Osteoblast (primary cell): ENCODE measurements at places on chromosomes 2 and 18. TPM values are rescaled to one million over a fixed set of nuclear protein-coding genes. Genes with fewer than 3 reads are reported as not detected.

The REG3G gene
- total RNA-seq: not detected in 2 replicates

DNA sequence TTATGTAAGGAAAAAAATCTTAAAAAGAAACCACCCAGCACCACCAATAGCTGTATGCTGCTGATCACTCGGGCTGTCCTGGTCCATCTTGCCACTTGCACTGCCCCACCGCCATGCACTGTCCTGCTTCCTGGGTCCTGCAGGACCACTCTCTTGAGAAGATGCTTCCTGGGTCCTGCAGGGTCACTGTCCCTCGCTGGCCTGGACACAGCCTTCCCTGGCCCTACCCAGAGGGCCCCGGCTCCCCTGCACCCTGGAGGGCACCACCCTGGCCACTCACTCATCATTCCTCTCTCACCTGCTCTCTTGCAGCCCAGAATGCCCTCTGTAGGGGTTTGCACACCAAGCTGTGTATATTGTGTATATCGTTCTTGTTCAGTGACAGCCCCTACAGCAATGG lies 2.4 kb upstream of the OTOS start:
- peak; percentile 78 for DNase-seq

The COX5B gene
- 214 and 243 TPM in 2 replicates for total RNA-seq

The FKBP1B gene
- 2.7 and 3.3 TPM in 2 replicates for total RNA-seq

The CD207 gene
- not detected in 2 replicates for total RNA-seq

GRCh38 chr2:184463102-184463865 lies 135.0 kb upstream of the ZNF804A start:
- DNase-seq: no peak

DNA sequence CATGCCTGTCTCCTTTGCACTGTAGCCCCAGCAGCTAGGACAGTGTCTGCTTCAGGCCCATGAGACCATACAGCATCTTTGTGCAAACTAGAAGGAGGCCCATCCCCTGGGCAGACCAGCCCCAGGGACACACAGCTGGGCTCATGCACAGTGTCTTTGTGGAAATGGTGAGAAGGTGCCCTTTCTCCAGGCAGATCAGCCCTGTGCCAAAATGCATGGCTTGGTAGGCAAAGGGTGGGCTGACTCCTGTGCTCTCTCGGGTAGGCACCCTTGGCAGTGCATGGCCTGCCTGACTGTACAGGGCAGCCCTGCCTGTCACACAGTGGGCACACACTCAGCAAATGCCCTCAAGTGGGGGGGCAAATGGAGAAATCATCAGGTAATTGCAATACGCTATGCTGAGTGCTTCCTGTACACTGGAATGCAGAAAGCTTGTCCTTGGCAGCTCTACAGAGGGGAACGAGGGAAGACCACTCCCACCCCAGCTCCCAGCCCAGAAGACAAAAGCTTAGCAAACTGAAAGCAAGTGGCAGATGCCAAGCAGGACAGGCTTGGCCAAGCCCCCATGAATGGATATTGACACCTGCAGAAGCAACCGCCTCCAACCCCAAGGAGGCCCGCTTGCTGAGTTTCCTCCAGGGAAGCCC lies 21.6 kb downstream of the TNS1 start:
- DNase-seq: no peak

The G6PC2 gene
- not detected in 2 replicates for total RNA-seq

GRCh38 chr2:162678551-162678950 lies 160.0 kb downstream of the KCNH7 start:
- peak; percentile 38 for DNase-seq

The CNDP1 gene
- not detected in 2 replicates for total RNA-seq

DNA sequence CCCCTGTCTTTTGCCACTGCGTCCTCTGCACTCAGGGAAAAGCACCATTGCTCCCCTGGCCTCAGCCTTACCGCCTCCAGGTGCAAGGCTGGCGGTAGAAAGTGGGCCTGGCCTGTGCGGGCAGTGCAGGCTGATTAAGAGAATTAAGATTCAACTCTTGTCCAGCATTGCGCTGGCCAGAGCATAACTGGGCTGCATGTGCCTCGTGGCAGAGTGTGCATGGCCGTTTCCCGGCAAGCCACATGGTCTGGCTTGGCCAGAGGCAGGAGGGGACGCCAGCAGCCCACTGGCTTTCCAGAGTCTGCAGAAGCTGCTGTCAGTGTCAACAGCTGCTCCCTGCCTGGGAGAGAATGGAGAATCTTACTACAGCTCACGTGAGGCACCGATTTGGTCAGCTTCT lies 12.3 kb downstream of the NTSR2 start:
- DNase-seq: no peak

GRCh38 chr2:71939588-71940535 lies 207.8 kb downstream of the CYP26B1 start:
- no peak for DNase-seq

GRCh38 chr2:68483011-68483410 lies 15.6 kb downstream of the APLF start:
- DNase-seq: no peak

DNA sequence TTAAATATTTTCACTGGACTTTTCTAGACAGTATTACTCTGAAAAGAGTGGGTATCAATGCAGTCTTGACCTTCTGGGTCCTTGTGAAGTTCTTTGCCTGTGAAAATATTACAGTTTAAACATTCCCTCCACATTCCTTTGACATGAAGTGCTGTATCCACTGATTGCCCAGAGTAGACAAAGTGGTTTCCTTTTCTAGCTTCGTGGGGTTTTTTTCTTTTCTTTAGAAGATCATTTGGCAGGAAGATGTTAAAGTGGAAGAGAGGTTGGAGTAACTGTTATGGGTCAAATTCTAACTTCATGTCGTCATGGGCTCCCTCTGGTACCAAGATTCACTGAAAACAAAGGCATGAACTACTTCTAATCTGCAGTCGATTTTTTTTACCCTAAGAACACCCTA lies 496.9 kb downstream of the EPHA4 start:
- no peak for DNase-seq

The TRAF3IP1 gene
- total RNA-seq: 7.6 and 8.5 TPM in 2 replicates

The MAPK4 gene
- not detected in 2 replicates for total RNA-seq

DNA sequence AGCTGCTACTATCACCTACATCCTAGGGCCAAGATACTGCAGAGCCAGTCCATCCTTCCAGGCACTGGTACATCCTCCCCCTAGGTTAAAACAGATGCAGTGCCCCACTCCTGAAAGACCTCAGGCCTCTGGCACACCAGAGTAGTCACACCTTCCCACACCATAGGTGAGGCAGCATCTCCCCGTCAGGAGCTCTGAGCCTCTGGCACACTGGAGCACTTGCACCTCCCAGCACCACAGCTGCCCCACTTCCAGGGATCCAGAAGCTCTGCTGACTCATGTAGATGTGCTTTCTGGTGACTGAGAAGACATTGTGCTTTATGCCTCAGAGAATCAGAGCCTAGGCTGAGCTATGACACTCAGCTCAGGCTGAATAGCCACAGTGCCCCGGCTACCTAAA lies 138.4 kb upstream of the COL3A1 start:
- DNase-seq: no peak

The ITGA6 gene
- 6.5 and 9.0 TPM in 2 replicates for total RNA-seq

- peak; percentile 89 for DNase-seq
Measured at GRCh38 chr2:11681722-11682589, 12.0 kb upstream of the NTSR2 start.

- DNase-seq: no peak
Measured at GRCh38 chr2:184530239-184530638, 68.1 kb upstream of the ZNF804A start.

The SPDYA gene
- total RNA-seq: 0.59 and 0.72 TPM in 2 replicates
